Cortex of kidney (tissue), 1 donor: ENCODE measurements at places on chromosomes 1 and 21.

DNA sequence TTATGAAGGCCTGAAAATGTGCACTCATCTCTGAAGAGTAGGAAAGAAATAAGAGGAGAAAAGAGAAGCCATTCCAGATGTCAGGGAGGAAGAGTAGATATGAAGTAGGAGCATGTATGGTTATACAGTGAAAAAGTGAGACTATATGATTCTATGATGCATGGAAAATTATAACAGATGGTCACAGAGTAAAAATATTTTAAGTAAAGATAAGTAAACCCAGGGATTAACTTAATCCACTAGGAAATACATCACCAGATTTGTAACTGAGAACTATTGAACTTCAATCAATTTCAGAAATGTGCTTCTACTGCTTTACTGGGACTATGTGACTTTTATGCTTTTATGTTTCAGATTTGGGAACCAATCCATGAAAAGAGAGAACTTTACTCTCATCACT, at the start of gene OR10J1:
TSS of gene OR10J1 (plus strand) at position 301 of the 400 bp plus-strand sequence. CDS start at position 371, 70 bp downstream.
- DNase-seq, result no peak

- DNase-seq, result no peak
Measured at GRCh38 chr1:10734375-10734774, 62.1 kb downstream of the CASZ1 start.

DNA sequence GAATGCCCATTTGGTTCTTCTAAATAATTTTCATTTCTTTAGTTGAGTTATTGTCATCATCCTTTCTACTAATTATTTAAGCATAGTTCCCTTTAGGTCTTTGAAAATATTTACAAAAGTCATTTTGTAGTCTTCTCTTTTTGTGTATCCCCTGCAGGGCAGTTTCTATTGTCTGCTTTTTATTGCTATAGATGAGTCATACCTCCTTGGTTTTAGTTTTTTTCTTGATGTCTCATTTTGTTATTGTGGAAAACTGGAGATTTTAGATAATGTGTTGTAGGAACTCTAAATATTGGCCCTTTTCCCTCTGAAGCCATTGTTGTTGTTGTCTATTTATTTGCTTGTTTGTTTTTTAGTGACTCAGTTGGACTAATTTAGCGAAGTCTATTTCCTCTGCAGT, 387.9 kb downstream of the NUF2 start:
- no peak for DNase-seq

DNA sequence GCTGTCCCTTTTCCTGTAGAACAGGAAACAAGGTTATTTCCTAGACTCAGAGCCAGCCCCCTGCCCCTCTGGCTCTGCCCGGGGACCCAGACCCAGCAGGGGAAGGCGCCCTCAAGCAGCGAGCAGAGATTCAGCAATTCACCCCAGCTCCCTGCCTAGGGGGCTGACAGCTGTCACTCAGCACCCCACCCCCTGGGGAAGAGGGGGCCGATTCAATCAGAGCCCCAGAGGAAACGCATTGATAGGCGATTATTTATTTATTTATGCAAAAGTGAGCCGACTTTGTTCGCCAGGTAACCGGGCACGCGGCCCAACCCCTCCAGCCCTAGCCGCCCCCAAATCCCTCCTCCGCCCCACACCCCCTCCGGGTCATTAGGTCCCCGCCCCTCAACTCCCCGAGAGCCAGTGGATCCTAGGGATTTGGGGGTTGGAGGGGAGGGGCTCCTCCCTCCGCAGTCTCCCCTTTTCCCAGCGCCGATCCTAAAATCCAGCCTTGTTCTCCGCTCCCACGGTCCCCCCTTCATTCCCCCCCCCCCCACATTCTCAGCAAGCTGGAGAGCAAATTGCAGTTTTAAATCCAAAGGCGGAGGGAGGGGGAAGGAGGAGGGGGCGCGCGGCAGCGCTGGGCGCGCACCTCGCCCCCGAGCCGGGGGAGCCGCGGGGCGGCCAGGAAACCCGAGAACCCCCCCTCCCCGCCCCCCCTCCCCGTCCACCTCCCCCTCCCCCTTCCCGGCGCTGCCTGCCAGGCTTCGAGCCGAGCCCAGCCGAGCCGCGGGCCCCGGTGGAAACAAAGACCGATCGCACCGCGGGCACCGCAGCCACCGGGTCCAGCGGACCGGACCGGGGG, 1.3 kb downstream of the AHDC1 start:
- no peak for DNase-seq

DNA sequence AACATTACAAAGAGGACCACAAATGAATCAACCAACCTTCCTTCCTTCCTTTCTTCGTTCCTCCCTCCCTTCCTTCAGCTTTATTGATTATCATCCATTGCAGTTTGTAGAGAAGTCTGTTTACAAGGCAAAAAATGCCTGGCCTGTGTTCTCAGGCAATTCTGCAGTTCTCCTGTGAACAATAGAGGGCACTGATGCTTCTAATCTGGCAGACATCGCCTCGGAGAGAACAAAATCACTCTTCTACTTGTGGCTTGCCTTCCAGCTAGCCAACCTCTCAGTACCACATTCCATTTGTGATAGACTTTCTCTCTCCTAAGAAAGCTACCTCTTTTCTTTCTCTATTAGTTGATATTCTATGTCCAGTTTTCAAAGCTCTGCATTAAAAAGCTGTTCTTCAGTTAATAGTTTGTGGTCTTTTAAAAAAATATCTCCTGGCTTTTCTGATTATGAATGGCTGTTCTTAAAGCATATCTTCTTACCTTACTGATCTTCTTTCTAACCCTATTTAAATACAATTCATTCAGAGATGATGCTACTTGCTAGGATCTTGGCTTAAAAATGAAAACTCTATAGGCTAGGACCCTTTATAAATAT, 26.9 kb upstream of the ESRRG start:
- no peak for DNase-seq

- DNase-seq, result no peak
Measured at GRCh38 chr1:173453982-173454381, 23.2 kb upstream of the PRDX6 start.

DNA sequence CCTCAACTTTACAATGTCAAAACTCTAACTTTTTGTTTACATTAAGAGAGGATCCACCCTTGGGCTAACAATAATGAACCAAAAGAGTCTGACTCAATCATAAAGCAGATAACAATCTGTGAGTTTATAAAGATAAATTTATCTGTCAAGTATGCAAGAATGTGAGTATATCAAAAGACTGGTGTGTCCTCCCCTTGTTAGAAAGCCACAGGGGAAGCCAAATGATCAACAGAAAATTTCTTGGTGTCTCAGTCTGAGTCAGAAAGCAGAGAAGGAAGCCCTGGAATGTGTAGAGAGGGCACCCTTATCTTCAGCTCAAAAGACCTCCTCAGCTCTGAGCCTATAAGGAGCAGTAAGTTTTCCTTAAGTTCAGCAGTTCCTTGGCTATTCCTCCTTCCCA, 13.9 kb upstream of the PDIK1L start:
- no peak for DNase-seq

- DNase-seq, result no peak
Measured at GRCh38 chr1:204261746-204262505, 48.1 kb upstream of the GOLT1A start.

DNA sequence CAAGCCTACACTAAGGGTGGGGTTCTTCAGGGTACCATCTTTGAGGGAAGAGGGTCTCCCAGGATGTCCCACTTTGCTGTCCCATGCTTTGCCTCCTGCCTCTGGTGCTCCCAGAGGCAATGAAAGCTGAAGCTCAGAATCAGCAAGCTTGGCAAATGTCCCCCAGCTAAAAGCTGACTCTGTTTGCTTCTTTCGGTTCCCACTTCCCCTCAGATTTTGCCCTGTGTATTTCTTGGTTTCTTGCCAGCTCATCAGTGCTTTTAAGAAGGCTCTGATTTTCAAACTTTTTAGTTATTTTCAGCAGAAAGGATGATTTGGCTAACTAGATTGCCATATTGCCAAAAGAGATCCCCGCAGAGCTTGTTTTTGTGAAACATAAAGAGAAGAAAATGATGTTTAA, 33.1 kb upstream of the COG2 start:
- DNase-seq, result no peak

- DNase-seq, result no peak
Measured at GRCh38 chr1:93541045-93541444, 93.1 kb downstream of the FNBP1L start.

DNA sequence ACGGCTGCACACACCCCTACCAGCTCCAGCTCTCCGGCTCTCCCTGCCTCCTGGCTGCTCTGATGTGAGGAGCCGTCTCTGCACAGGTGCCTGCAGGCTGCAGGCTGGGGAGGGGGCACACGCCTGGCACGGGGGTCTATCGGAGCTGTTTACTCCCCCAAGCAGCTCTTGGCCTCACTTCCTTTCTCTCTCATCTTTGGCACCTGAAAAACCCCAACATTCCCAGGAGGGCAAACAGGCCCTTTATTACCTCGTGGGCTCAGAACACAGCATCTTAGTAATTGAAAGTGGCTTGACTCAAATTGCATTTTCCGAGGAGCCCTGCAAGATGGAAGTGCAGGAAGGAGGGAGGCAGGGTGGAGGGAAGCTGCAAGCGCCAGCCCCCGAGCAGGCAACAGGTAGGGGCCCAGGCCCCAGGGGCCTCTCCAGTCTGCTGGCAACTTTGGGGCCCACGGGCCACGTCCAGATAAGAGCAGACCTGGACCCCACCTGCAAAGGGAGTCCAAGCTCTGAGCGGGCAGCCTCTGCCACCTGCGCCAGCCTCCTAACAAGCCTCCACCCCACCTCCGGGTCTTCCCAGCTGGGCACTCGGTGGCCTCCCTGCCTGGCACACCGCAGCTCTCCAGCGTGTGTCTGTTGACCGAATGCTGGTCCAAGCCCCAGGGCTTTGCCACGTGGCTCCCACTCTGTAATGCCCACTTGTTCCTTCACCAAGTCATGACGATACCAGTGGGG, 263.6 kb upstream of the VAMP3 start:
- no peak for DNase-seq

DNA sequence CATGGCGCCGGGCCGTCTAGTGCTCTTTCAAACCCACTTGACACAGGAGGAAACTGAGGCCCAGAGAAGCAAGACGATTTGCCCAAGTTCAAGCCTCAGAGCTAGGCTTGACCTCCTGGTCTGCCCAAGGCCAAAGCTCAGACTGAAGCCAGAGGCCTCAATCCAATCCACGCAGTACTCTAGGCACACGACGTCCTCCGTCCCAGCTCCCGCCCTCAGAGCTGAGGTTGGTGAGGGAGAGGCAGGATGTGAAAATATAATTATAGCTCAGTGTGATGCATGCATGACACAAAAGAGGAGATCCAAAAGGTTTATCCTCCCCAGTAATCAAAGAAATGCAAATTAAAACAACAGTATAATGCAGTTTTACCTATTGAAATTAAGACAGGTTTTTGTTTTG, 15.5 kb upstream of the ADGRB2 start:
- no peak for DNase-seq

- DNase-seq, result no peak
Measured at GRCh38 chr1:99784809-99785255, 18.4 kb upstream of the FRRS1 start.
